ENCODE measurements at places on chromosomes 3 and 15. TPM values are rescaled to one million over a fixed set of nuclear protein-coding genes. Genes with fewer than 3 reads are reported as not detected.
A peak's percentile ranks its signal among the peaks of the same experiment; 100 is the strongest.

GRCh38 chr3:16552757-16553156 lies 39.3 kb upstream of the RFTN1 start:
- DNase-seq, result no peak

The SEMA5B gene
- not detected for total RNA-seq

- no peak for DNase-seq
Measured at GRCh38 chr3:60742606-60743145, 508.6 kb downstream of the FHIT start.

DNA sequence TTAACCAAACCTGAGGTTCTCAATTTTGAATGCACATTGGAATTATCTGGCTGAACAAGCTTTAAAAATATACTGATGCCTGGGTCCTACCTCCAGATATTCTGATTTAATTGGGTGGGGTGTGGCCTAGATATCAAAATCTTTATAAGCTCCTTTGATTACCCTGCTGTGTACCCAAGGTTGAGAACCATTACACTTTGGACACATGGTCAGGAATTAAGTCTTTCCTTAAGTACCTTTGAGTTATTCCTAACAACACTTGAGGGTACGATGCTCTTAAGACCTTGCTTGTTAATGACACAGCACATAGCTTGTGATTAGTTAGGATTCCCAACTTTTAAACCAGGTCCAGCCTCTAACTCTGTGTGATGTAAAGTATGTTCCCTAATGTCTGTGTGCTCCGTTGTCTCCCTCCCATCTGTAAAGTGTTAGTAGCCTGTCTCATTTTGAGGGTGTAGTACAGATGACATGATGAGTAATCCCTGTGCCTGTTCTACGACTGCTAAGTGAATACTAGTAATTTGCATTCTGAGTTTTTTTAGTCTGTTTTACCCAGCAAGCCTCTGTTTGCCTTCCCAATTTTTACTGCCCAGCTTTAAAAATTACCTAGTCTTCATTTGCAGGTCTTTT lies 154.9 kb downstream of the KLHL25 start:
- DNase-seq, result no peak

GRCh38 chr15:59364248-59364647 lies 8.4 kb downstream of the MYO1E start:
- DNase-seq, result no peak

The RTP1 gene
- total RNA-seq, result not detected

The STRIT1 gene
- total RNA-seq, result not detected

The THAP10 gene
- total RNA-seq, result not detected

The FEZF2 gene
- total RNA-seq, result not detected

GRCh38 chr3:126187920-126188319 lies 7.5 kb upstream of the ALDH1L1 start:
- no peak for DNase-seq

- DNase-seq, result no peak
Measured at GRCh38 chr15:75864213-75865059, 21.2 kb downstream of the UBE2Q2 start.

DNA sequence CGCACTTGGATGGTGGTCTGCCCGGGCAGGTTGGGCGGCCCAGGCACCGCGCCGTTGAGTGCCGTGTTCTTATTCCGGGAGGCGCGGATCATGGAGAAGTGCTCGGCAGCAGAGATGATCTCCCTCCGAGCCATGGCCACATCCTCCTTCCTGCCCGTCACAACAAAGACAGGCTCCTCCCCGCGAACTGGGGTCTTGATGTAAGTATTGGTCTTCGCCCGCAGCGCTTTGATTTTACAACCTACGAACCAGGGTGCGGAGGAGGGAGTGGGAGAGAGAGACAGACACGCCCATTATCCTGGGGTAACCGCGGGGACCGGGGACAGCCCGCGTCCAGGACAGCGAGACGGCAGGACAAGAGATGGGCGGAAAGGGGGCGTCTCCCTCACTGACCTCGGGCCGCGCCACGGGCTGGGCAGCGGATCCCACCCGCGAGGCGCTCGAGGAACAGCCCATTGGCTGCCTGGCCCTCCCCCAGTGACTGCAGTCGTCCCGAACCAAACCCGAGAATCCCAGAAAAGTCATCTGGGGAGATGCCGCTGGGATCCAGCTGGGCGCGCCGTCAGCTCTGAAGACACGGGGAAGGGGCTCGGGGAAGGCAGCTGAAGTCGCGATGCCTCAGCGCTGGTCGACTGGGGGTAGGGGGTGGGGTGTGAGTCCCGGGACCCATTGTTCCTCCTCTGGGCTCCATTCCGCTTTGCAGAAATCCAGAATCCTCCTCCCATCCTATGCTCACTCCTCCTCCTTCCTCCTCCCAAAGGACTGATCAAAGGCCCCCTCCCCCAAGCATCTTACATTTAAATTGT lies 1.2 kb downstream of the MEX3B start:
- peak; percentile 59 for DNase-seq

- no peak for DNase-seq
Measured at GRCh38 chr3:45906681-45907407, 20.5 kb downstream of the CCR9 start.

The SAMD7 gene
- total RNA-seq, result not detected

The TFG gene
- 46.0 TPM for total RNA-seq

- DNase-seq, result no peak
Measured at GRCh38 chr3:47469616-47470015, 6.1 kb downstream of the SCAP start.

- no peak for DNase-seq
Measured at GRCh38 chr3:147906285-147906684, 497.1 kb downstream of the ZIC1 start.

- DNase-seq, result no peak
Measured at GRCh38 chr3:58036293-58037032, 28.2 kb downstream of the FLNB start.

The REC114 gene
- total RNA-seq, result not detected

The SKOR1 gene
- total RNA-seq, result 0.07 TPM

The ADIPOQ gene
- total RNA-seq, result not detected

The THBS1 gene
- total RNA-seq, result 0.02 TPM

DNA sequence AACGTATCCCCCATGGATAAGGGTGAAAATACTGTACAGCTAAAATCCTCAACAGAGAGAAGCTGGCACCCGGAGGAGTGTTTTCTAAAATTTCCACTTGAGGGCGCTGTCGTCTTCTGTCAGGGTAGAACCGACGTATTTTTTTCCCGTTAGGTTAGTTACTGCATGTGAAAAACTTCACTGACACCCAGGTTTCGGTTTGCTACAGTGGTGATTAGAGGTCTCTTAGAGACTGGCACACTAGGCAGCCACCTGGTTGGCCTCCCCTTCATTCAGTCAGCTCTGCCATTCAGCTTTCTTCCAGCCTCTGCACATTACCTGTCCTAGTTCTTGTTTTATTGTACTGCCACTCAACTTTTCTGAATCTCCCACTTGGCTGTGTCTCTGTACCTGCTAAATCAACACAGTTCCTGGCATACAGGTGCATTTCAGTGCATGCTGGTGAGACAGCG lies 18.4 kb downstream of the CCK start:
- peak; percentile 82 for DNase-seq

GRCh38 chr15:79408041-79408440 lies 24.1 kb upstream of the MINAR1 start:
- no peak for DNase-seq

- peak; percentile 81 for DNase-seq
Measured at GRCh38 chr15:55267401-55268175, 22.0 kb downstream of the RAB27A start.

- no peak for DNase-seq
Measured at GRCh38 chr15:69016021-69016595, 1.6 kb downstream of the NOX5 start.

DNA sequence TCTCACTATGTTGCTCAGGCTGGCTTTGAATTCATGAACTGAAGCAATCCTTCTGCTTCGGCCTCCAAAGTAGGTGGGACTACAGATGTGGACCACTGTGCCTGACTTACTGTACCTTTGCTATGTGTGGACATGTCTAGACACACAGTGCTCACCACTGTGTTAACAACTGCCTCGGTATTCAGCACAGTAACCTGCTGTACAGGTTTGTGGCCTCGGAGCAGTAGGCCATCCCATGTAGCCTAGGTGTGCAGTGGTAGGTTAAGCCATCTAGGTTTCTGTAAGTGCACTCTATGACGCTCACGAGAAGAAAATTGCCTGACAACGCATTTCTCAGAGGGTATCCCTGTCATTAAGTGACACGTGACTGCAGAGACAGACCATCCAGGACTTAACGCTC lies 70.3 kb downstream of the TAMM41 start:
- DNase-seq, result no peak

The SPINK8 gene
- not detected for total RNA-seq

- no peak for DNase-seq
Measured at GRCh38 chr3:139388077-139388476, 1.4 kb downstream of the COPB2 start.

GRCh38 chr3:45026957-45027356 lies 854 bp downstream of the CLEC3B start:
- DNase-seq, result no peak

The CCDC13 gene
- total RNA-seq, result 0.31 TPM

DNA sequence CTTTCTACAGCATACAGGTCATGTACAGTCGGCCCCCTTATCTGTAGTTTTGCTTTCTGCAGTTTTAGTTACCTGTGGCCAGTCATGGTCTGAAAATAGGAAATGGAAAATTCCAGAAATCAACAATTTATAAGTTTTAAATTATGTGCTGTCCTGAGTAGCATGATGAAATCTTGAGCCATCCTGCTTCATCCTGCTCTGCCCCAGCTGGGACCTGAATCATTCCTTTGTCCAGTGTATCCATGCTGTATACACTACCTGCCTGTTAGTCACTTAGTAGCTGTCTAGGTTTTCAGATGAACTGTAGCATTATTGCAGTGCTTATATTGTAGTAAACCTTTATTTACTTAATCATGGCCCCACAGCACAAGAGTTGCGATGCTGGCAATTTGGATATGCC lies 44.8 kb downstream of the AP4E1 start:
- DNase-seq, result no peak

GRCh38 chr3:128946411-128946810 lies 47.5 kb downstream of the CFAP92 start:
- DNase-seq, result no peak

The DPPA2 gene
- total RNA-seq, result not detected

GRCh38 chr3:67866571-67866970 lies 212.2 kb upstream of the SUCLG2 start:
- no peak for DNase-seq

The DUOX2 gene
- not detected for total RNA-seq

- DNase-seq, result peak; percentile 40
Measured at GRCh38 chr3:183427876-183428446, 458 bp downstream of the MCF2L2 start.

DNA sequence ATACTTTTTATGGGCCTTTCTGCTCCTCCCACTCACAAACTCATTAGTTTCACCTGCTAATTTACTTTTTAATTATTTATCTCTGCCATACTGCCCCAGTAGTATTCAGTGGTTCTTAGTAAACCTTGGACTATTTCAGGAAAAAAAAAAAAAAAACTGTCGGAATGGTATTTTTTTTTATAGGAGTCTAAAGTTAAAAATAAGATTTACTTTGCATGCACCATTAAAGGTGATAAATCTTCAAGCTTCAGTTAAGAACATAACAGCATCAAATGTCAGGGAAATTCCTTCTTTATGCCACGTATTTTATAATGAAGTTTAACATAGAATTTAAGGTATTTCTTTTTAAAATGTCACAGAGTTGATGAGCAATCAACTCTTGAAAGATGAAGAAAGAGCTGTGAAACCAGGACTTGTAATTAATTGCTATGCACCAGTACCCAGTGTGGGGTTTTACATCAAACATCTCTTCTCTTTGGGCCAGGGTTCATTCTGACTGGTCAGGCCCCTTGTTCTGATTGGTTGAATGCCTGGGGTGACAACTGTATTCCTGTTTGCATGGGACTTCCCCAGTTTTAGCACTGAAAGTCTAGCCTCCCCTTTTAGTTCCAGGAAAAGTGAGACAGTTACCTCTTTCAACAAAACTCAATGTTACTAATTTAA lies 40.3 kb upstream of the PTPRG start:
- DNase-seq, result peak; percentile 87

The WNT7A gene
- 0.10 TPM for total RNA-seq

- no peak for DNase-seq
Measured at GRCh38 chr15:29651476-29652233, 170.6 kb downstream of the TJP1 start.

DNA sequence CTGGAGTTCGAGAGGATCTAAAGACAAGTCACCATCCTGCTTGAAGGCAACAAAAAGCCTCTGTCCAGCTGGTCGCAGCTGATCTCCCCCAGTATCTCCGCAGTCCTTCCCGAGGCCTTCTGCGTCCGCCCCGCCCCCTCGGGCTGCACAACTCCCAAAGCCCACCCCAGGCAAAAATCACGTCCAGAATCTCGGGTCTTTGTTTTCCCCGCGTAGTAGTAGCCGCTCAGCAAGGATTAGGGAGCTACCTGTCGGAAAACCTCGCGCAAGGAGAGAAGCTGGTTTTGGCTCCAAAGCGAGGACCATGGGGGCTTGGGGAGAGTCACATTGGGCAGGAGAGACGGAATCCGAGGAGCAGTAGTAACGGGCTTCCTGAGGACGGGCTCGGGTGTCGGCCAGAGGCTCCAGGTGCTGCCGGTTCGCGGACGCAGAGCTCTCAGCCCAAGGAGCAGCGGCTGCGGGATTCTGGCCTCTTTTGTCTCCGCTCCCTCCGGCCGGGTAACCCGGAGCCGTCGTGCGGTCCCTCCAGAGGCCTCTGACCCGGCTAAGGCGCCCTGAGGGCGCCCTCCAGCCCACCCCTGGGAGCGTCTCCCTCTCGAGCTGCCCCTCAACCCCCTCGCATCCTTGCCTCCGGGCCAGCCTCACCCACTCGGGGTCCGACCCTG lies 401 bp downstream of the ZSCAN29 start:
- peak; percentile 28 for DNase-seq

GRCh38 chr3:188274249-188274915 lies 120.4 kb downstream of the LPP start:
- DNase-seq, result no peak

The BOC gene
- total RNA-seq, result not detected

DNA sequence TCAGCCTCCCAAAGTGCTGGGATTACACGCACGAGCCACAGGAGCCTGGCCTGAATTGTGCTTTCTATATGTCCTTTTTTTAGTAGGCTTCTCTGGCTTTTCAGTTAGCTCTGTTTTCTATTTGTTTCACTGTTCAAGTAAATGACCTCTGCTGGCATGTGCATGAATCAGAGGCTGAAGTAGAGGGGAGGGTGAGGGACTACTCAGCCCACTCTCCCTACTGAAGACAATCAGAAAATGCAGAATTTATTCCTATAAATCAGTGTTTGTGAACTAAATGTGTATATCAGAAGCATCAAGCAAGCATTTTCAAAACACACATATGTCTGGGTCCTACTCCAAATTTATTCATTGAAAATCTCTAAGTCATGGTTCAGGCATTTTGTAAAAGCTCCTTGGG lies 45.0 kb downstream of the ZMAT3 start:
- no peak for DNase-seq

The AP3B2 gene
- 0.37 TPM for total RNA-seq

The SATB1 gene
- 303 TPM for total RNA-seq

Data from activated naive CD4-positive, alpha-beta T cell treated with anti-CD3 and anti-CD28 coated beads for 36 hours (primary cell).